ENCODE measurements at places on chromosomes 5 and 9.

GRCh38 chr5:10567121-10567591 lies 3.3 kb downstream of the ANKRD33B start:
- DNase-seq = no peak

GRCh38 chr5:128825826-128826225 lies 139.5 kb upstream of the SLC27A6 start:
- DNase-seq = no peak

GRCh38 chr9:95435074-95435728 lies 81.6 kb downstream of the PTCH1 start:
- no peak for DNase-seq

GRCh38 chr9:115930472-115930871 lies 223.1 kb upstream of the PAPPA start:
- DNase-seq = no peak

DNA sequence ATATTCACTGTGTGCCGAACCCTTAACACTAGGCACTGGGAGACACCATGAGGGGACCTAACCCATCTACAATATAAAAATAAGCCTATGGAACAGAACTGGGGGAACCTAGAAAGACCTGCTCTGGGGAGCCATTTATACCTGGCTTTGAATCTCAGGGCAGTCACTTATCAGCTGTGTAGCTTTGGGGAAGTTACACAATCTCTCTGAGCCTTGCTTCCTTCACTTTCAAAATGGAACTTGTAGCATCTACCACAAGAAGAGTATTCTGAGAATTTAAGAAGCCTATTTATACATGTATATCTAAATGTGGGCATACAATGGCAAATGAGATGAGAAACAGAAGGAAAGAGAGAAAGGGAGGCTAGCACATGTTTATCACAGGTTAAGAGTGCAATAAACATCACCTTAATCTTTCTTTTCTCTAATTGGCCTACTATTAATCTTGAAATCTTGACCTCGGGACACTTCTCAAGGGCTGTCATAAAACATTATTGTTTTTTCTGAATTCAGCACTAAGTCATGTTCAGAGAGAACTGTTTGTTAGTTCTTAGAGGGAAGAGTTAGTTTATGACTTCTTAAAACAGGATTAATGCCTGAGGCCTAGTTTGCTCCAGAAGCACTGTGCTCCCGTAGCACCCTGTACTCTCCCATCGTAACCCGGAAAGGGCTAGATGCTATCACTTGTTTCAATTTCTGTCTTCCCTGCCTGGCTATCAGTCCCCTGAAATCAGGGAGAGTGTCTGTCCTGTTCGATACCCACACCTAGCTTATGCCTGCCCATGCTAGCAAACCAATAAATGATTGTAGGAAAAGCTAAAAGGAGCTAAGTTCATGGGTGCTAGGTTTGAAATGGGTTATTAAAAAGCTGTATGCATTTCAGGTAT lies 606.4 kb upstream of the CLINT1 start:
- no peak for DNase-seq

DNA sequence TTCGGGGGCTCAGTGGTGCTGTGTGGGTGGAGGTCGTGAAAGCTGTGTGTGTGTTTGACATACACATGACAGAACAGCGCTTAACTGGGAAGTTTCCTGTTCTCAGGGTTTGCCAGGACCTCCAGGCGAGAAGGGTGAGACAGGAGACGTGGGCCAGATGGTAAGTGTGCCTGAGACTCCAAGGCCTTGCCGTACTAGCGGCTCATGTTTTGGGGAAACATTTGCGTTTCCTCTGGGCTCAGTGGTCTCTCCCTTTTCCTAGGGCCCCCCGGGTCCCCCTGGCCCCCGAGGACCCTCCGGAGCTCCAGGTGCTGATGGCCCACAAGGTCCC lies 68.3 kb upstream of the FCN2 start:
- no peak for DNase-seq

- DNase-seq = no peak
Measured at GRCh38 chr9:33649463-33649862, 125.4 kb downstream of the ANKRD18B start.

GRCh38 chr9:134267881-134268724 lies 58.2 kb upstream of the RXRA start:
- no peak for DNase-seq

DNA sequence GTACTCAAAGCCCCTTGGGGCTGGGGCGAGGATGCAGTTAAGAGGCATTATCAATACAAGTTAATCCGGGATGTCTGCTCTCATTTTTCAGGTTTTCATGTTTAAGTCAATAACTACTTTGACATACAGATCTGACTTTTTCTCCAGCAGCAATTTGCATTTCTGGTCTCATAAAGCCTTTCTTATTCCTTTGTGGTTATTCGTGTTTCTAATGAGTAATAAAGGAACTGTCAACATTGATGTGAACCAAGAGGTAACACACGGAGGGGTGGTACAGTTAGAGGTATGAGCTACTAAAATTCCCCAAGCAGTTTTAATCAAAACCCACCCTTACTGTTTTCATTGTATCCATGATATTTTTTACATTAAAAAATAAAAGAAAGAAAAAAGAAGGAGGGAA lies 138.0 kb upstream of the NFIB start:
- no peak for DNase-seq

- DNase-seq = no peak
Measured at GRCh38 chr5:56698463-56699381, 116.6 kb upstream of the MAP3K1 start.

DNA sequence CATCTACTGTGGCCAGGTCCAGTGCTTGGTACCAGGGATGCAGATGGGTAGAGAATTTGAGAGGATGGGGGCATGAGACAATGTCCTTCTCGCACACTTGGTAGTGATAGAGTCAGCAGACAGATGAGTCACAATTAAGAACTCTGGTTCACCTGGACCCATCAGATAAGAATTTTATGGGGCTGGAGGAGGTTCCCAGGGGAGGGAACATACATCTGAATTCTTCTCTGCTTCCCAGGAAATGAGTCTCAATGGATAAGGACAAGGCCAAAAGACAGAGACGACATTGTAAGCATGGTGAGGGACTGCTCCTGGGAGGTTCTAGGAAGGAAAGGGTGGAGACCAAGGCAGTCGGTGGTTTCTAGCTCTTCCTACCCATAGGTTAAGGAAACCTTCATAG lies 5.3 kb downstream of the SLC4A9 start:
- no peak for DNase-seq

GRCh38 chr9:69173891-69174615 lies at the start of gene TJP2:
TSS of gene TJP2 (plus strand) at chr9:69174277. CDS start at chr9:69174373, 96 bp downstream.
- no peak for DNase-seq

- DNase-seq = no peak
Measured at GRCh38 chr5:65749956-65750355, 28.0 kb downstream of the NLN start.

GRCh38 chr5:15627109-15627508 lies 127.1 kb downstream of the FBXL7 start:
- DNase-seq = no peak

DNA sequence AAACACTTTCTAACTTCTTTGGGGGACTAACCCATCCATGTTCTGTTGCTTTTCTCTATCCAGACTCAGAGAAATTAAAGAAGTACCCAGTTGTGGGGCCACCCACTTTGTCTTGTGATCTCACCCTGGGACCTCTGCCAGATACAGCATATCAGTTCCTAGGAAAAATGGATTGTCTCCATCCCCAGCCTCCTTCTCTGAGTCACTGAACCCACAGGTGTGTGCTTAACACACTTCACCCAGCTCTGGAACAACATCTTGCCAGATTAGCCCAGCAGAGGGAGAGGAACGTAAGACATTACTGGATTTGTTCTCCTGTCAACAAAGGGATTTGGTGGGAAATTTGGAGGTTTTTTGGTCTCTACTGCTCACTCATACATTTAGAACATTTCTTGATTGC lies 19.2 kb downstream of the FAM240B start:
- no peak for DNase-seq

- DNase-seq = no peak
Measured at GRCh38 chr5:38648703-38649291, 92.4 kb upstream of the LIFR start.

DNA sequence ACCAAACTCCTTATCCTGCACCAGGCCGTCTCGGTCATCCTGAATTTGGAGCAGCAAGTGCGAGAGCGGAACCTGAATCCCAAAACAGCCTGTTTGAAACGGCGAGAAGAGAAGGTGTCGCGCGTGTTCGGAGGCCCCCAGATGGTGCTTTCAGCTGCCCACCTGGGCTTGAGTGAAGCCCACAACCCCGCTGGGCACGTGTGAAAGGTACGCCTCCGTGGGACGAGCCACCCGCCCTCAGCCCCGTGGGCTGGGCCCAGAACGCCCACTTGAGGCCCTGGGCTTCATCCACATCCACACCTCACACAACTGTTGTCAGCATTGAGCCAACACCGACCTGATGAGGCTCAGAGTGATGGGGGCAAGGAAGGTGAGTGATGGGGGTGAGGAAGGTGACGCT lies 72.8 kb downstream of the INSL6 start:
- DNase-seq = no peak

GRCh38 chr5:56327809-56328208 lies 94.7 kb upstream of the ANKRD55 start:
- DNase-seq = no peak

DNA sequence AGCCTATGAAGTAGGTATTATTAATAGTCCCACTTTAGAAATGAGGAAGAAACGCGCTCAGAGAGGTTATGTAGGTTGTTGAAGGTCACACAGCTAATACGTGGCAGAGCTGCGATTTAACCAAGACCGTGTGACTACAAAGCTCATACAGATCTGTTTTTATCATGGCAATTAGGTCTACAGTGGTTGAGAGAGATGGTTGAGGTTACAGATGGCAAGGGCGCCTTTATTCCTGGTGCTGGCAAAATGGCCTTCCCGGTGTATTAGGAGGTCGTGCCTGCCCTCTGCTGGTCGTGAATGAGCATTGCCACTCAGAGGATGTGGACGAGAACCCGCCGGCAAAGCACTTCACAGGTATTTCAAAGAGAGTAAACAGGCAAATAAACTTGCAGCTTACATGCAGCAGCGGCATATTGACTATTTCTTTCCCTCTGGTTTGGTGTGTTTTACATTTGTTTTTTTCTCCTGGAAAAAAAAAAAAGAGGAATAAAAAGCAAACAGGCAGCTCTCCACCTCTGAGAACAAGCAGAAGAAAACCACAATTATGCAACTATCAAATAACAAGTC lies 65.3 kb upstream of the EGFLAM start:
- no peak for DNase-seq

DNA sequence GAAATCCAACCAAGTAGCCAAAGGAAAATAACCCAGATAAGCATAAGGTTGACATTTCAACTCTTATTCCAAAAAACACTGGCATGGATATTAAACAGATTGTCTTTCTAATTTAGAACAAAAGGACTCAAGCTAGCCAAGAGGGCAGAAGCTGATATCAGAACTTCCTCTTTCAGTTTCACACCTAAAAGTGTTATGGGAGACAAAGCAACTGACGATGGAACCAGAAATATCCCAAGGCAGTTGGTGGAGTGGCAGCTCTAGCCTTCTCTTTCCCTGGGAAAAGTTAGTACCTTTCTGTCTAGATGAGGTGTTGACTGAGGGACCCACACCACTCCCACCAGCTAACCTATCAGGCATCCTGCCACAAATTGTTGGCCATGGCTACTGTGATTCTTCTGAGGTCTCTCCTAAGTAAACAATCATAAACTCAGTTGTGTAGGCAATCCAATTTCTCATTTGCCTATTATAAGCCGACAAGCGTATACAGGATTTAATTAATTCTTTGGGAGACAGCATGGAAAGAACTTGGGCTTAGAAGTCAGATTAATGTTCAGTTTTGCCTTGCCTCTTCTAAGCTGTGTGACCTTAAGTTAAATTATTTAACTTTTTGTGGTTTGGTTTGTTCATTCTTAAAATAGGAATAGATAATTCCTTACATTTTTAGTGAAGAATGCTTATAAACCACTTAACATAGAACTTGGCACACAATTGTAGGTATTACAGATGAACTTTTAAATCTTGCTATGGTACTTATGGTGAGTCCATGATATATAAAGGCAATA lies 110.9 kb upstream of the ADAMTSL1 start:
- DNase-seq = no peak

GRCh38 chr9:119339056-119339455 lies 30.2 kb downstream of the BRINP1 start:
- no peak for DNase-seq

Data from SIG-M5 (cell line).